ENCODE measurements at places on chromosomes 7 and 10.

- DNase-seq = no peak
Observed at GRCh38 chr7:18843979-18844378, 273.5 kb downstream of the TWIST1 start.

DNA sequence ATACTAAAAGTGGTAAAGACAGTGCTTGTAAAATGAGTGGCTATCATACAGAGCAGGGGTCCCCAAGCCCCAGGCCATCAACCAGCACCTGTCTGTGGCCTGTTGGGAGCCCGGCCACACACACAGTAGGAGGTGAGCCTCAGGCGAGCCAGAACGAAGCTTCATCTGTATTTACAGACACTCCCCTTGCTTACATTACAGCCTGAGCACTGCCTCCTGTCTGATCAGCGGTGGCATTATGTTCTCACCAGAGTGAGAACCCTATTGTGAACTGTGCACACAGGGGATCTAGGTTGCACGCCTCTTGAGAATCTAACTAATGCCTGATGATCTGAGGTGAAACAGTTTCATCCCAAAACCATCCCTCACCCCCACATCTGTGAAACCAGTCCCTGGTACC, 58.7 kb downstream of the ITGA8 start:
- DNase-seq = no peak

DNA sequence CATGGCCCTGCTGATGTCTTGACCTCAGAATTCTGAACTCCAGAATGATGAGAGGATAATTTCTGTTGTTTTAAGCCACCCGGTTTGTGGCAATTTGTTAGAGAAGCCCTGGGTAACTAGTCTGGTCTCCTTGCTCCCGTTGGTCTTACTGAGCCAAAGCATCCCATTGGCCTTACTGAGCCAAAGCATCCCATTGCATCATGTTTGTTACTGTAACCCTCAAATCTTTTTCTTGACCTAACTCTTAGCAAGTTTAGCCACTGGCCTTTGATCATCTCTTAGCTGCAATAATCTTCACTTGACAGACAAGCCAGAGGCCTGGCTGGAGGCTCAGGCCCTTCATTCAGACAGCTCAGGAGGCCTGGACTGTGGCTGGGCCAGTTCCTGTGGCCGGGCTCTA, 21.8 kb downstream of the TBXAS1 start:
- DNase-seq = no peak

- DNase-seq = no peak
Observed at GRCh38 chr7:54556121-54556520, 13.9 kb downstream of the VSTM2A start.

DNA sequence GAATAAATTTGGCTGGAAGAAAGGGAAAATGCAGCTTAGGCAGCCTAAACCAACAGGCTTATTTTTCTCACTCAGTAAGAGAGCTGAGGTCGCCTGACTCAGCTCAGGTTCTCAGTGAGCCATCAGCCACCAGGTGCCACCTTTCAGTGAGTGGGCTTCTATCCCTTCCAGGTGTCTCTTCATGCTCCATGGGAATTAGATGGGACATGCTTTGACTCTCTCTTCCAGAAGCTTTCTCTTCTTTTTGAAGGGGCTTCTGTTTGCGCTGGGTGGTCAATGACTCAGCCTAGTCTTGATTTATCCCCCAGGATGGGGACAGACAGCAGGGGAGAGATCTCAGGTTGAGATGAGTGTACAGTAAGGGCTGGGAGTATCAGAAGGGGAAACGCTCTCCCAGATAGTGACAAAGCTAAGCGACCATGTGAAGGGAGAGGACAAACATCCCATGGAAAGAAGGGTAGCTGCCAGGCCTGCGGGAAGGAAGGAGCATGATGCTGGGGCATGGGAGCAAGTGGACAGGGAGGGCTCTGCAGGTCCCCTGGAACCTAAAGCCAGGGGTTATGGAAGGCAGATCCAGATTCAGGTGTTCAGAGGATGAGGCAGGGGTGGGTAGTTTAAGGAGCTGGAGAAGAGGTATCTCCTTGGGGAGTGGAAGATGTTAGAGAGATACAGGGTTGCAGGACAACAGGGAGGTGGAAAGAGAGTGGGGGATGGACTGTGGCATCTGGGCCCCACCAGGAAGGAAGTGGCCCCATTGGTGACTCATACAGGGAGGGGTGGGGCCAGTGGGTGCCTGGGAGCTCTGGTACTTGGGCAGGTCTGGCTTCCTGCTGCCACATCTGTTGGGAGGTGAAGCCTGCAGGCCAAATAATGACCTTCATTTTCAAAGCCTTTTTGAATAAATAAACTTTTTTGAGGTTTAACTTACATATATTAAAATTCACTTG, 32.5 kb downstream of the OGDH start:
- DNase-seq = no peak

- DNase-seq = no peak
Observed at GRCh38 chr10:122553341-122553740, 7.2 kb upstream of the DMBT1 start.

- DNase-seq = no peak
Observed at GRCh38 chr7:41877118-41877517, 174.2 kb upstream of the INHBA start.
